Germinal center (tissue), 1 donor: ENCODE measurements at places on chromosomes 2 and 18.

GRCh38 chr2:47373747-47374146, 29.2 kb upstream of the MSH2 start:
- DNase-seq = no peak

GRCh38 chr2:241014764-241015163, 16.3 kb downstream of the SNED1 start:
- DNase-seq = no peak

- no peak for DNase-seq
These were observed 20.1 kb downstream of the IMPA2 start for GRCh38 chr18:12001421-12001820.

DNA sequence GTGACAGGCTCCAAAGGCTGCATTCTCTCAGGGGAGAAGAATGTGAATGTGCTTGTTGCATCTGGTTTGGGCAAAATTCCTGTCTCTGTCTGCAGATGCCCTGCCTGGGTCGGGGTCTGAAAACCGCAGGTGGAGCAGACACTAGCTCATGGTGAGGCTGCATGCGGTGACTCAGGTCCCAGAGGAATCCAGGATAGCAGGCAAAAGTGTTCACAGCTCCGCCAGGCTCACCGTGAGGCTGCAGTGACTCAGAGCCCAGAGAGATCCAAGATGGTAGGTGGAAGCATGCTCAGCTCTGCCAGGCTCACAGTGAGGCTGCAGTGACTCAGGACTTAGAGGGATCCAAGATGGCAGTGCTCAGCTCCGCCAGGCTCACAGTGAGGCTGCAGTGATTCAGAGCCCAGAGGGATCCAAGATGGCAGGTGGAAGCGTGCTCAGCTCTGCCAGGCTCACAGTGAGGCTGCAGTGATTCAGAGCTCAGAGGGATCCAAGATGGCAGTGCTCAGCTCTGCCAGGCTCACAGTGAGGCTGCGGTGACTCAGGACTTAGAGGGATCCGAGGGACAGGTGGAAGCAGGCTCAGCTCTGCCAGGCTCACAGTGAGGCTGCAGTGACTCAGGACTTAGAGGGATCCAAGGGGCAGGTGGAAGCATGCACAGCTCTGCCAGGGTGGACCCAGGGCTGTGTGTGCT, 200.5 kb downstream of the ACKR3 start:
- DNase-seq = no peak

- no peak for DNase-seq
These were observed 7.6 kb upstream of the AGFG1 start for GRCh38 chr2:227464361-227464760.

- no peak for DNase-seq
These were observed 23.1 kb downstream of the KCNG3 start for GRCh38 chr2:42470706-42471105.

DNA sequence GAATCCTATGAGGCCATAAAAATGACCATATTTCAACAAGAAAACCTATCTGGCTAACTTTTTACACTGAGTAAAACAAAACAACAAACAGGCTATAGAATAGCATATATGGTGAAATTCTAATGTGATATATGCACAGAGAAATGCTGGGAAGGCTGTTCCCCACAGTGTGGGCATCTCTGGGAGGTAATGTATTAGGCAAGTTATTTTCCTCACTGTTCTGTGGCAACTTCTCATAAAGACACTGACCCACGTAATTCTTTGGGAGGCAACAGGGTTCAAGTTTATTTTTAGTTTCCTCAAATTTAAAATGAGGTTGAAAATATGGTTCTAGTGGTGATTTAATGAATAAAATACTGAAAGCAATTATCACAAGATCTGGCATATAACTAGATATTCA, 46.7 kb downstream of the RNU4ATAC start:
- DNase-seq = no peak

- DNase-seq = no peak
These were observed 180.2 kb downstream of the ANAPC1 start for GRCh38 chr2:111703759-111704158.

GRCh38 chr2:238239863-238240756, at the start of gene HES6:
Gene HES6 (minus strand): TSS chr2:238240038. CDS start chr2:238239905, 133 bp downstream.
- DNase-seq = peak; percentile 95

DNA sequence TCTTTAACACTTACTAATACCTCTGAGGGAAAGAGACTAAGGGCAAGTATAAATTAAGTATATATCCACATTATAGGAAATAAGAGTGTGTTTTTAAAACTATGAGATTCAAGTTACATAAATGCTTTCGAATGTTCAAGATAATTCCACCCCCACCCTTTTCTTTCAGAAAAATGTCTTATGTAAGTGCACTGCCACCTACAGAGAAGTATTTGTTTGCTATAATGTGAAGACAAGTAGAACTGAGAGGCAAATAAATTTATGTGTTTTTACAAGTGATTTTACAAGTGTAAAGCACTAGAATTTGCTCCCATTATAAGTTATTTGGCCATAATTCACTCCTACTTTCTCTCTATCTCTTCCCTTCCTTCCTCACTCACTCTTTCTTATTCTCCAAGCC, 99.9 kb upstream of the CRACDL start:
- no peak for DNase-seq

DNA sequence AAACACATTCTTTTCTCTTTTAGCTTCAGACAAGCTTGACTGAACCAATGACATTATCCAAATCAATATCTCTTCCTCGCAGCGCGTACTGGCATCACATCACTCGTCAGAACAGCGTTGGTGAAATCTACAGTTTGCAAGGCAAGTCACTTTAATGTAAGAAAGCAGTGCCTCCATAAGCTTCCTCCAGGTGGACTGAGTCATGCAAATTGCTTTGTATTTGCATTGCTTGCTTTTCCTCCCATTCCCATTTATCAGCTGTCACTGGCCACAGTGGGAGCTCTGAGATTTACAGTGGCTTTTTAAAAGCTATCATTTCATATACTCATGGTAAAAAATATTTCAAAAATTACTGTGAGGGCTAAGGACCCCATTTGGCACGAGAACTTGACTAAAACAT, 189.9 kb downstream of the CD226 start:
- DNase-seq = no peak

DNA sequence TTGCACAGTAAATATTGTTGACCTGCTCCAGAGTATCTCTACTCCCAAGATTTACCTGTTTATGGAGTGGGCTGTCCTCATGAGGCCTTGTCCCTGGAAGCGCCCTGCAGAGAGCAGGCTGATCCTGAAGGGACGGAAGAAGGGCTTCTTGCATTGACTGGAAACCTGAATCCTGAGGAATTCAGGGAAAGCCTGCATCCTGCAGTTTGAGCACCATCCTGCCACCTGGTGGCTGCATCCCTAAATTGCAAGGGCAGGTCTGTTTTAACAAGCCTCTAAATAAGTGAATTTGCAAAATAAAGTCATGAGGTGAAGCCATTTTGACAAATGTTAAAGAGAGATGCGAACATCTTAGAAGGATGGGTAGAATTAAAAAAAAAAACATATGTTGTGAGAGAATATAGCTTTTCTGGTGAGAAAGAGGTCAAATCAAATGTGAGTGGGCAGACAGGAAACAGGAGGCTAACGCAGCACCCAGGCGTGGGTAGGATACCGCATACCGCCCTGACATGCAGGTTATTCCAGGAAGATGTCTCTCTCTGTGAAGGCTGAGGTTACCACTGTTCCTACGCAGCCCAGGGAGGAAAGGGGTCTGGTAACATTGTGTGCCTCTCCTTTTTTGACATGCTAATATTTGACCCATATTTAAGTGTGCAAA, 754.9 kb downstream of the RNF144A start:
- peak; percentile 53 for DNase-seq

GRCh38 chr18:3773303-3773702, 323.3 kb downstream of the TGIF1 start:
- DNase-seq = no peak

GRCh38 chr18:6732952-6733351, 3.4 kb downstream of the ARHGAP28 start:
- DNase-seq = no peak

- no peak for DNase-seq
These were observed 213.9 kb upstream of the CYP26B1 start for GRCh38 chr2:72361521-72361920.

DNA sequence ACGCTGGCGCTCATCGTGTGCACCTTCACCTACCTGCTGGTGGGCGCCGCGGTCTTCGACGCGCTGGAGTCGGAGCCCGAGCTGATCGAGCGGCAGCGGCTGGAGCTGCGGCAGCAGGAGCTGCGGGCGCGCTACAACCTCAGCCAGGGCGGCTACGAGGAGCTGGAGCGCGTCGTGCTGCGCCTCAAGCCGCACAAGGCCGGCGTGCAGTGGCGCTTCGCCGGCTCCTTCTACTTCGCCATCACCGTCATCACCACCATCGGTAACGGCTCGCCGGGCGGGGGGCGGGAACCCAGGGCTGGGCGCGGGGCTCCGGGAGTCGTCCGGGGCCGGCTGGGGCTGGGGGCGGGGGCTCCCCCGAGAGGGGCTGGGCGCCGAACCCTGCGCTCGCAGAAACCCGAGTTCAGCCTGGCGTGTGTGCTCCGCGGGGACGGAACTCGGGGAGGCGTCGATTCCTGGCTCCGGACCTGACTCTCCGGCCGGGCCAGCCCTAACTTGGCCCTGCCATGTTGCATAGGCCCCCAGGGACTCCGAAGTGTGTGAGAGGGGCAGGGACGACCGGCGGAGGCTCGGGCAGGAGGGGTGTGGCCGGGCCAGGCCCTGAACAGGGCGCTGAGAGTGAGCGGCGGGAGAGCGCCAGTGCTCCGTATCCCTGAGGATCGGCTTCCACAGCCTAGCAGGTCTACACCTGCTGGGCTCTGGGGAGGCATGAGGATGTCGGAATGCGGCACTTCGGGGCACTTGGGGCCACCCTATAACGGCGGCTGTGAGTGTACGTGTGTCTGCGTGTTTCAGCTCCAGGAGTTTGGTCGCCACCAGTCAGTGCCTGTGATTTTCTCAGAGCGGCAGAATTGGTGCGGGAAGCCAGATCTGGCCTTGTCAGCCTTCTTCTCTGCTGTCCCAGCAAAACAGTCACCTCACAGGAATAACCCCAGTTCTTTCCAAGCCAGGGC, 651 bp downstream of the KCNK3 start:
- no peak for DNase-seq

DNA sequence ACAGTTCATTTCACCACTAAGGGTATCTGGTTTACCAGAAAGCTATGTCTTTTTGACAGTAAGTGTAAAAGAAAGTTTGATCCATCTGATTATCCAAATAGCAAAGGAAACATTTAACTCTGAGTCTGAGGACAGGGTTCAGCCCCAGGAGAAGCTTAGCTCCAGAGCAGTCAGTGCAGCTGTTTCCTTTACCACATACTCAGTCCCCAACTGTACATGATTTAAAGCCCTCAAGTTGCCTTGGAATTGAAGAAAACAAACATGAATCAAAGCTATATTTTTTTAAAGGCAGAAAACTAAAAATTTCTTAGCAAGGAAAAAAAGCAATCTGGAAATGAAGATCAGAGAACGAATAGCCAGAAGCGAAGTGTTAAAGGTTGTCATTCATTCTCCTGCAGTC, 746.0 kb downstream of the METTL4 start:
- DNase-seq = no peak

DNA sequence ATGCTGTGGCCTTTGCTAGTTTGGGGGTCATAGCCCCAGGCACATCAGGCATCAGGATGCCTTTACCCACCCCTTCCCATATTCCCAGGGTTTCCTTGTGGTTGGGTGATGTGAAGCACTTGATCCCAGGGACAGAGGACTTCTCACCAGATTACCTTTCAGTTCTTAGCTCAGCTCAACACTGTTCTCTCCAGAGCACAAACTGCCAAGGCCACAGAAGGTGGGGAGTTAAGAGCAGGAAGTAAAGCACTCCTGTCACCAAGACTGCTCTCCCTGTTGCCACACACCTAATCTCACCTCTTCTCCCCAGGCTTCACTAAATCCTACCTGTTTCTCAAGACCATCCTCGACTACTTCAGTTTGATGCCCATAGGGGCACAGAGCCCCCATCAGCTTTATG, 25.9 kb downstream of the FHOD3 start:
- DNase-seq = no peak

GRCh38 chr2:26723991-26724750, 31.6 kb downstream of the KCNK3 start:
- no peak for DNase-seq

DNA sequence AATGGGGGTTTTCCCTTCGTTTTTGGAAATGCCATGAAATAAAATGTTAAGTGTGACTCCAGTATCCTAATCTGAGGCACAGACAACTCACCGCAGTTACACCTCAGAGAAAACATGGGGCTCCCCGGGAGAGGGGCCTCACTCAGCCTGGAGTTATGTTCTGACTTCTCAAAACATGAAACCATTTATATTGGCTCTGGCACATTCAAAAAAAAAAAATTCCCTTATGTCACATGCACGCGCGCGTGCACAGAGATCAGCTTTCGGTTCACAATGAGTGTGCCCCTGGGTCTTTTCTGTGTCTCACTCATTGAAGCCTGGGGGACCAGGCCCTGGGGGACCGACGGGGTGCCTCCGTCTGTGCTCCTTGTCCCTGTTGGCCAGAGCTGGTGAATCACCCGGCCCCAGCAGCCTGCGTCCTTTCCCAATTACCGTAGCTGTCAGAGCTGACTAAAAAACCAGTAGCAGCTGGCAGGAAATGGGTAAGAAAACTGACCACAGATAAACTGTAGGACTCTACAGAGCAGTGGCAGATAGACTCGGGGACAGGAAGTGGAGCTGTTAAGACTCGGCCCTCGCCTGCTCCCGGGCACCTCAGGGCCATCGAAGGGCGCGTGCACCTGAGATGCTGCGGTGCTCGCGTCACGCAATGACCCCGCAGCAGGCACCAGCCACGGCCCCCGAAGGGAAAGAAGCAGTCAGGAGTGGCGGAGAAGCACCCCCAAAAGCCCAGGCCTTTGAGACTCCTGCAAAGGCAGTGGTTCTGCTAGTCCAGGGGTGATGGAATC, 138.3 kb upstream of the ID2 start:
- DNase-seq = no peak

DNA sequence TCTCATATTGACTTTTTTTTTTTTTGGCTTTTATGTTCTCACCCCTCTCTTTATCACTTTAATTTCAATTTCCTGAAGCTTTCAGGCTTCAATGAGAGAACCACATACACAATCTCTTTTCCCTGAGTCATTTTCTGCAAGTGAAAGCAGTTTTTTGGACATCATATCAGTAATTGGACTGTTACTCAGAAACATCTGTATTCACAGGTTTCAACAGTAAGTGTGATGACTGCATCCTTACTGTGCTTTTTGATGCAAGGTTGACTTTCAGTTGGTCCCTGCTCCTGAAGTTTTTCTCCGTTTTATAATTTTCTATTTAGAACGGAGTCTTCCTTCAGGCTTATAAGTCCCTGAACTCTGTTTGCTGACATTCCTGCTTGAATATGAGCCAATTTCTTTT, 70.5 kb upstream of the CCBE1 start:
- DNase-seq = no peak

DNA sequence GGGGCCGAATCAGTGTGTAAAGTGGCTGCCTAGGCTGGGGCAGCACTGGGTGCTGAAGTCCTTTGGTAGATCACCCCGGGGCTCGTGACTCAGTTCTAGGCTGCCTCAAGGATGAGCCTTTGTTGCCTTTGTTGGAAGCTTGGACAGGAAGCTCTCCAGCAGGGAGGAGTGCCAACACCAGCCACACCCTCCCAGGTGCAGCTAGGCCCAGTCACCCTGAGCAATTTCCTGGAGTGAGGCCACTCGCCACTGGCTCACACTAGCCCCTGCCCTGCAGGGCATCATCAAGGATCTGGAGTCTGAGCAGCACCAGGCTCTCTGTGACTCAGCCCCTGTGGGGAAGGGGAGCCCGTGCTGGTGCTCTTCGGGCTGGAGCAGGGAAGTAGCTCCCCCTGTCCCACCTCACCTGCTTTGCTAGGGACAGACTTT, 6.7 kb upstream of the SDC1 start:
- DNase-seq = no peak
